Activated CD4-positive, alpha-beta T cell treated with anti-CD3 and anti-CD28 coated beads for 24 hours (primary cell): ENCODE measurements at places on chromosomes 4 and X.

DNA sequence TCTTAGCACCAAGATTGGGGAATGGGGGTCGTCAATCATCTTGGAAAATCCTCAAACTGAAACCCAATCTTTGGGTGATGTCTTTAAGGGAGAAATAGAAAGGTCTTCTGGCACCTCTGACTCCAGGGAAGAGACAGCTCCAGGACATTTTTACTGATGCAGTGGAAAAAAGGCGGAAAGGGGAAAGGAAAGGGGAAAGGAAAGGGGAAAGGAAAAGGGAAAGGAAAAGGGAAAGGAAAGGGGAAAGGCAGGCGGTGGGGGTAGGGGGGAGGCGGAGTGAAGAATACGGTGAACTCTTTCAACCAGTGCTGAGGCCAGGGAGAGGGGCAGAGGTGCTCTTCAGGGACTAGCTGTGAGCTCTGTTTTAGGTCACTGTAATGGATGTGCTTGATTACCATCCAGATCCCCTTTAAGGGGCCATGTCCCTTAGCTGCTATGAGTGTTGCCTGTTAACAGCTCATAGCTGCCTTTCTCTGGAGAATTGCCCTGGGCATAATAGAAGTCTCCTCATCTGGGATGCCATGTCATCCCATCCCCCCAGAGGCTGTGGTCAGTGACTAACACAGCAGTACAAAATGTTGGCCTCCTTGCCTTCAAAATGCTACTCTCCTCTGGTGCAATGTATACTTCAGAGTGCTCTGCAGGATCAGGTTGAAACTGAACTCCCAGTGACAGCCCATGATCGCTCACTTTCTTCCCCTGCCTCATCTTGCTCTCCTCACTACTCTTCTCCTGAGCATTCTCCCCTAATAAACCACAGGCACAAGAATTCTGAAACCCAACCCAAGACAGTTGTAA is 92.4 kb upstream of the AP1S2 start:
- DNase-seq: no peak

- no peak for DNase-seq
These were observed 109.5 kb upstream of the MYOZ2 start for GRCh38 chr4:119025916-119026661.

DNA sequence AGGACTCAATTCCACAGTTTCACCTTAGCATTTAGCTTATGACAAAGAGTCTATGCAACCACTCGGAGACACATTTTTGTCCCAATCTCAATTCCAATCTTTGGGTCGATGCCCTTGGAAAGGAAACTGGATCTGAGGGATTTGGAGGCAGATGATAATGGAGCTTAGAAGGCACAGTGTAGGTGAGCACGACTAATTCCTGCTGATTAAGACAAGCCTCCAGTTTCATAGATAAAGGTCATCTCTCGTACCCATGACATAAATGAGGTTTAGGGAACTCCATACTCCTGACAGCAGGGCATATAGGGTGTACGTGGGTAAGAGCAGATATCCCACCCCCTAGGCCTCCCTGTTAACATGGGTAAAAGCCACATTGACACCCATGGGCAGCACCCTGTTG is 24.4 kb upstream of the ZNF718 start:
- DNase-seq: no peak

DNA sequence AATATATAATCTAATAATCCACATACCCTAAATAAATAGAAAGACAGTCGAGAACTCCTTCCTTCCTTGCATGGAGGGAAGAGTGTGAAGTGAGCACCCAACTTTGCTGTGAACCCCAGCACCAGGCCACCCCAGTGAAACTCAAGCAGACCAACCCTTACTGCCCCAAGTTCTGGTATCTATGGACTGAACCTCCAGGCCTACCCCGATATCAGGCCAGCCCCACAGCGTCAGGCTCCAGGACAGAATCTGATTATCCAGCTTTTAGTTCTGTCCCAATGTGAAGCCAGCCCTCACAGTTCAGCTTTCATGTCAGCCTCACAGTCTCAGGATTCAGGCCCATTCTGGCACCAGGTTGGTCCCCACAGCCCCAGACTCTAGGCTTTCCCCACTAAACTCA is 1617.2 kb upstream of the AGA start:
- DNase-seq: no peak

GRCh38 chrX:149039057-149039456 is 466.0 kb downstream of the IDS start:
- no peak for DNase-seq

DNA sequence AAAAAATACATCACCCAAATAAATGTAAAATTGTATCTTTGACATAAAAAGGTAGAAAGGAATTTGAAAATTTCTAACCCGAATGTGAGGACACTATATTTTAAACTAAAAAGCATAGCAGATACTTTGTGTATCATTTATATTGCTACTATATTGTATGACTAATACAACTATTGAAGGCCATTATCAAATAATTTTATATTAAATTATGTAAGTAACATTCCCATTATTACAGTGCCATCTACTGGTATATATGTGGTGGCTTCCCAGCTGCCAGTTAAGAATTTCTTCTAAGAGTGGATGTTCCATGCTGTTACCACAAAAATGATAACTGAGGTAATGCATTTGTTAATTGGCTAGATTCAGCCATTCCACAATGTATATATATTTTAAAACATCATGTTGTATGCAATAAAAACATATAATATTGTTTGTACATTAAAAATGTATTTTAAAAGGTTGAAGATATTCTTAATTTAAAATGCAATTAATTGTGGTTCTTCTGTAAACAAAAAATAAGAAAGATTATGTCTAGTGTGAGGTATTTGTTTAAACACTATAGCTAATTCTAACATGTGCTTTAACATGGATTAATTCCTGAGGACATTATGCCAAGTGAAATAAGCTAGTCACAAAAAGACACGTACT is 65.3 kb downstream of the EGF start:
- no peak for DNase-seq

DNA sequence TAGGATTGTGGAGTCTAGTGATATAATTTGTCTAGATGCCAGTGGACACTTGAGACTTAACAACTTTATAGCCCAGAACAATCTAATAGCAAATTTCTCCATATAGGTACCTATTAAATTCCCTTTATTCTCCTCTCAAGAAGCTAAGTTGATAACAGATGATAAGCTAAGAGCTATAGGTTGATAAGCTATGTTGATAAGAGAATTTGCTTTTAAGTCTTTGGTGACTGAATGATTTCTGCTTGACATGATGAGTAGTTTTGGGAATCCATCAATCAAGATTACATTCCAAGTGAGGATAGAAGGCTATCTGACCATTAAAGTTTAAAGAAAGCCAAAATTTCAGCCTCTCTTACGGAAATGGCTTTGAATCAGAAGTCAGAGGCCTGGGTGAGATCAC is 131.6 kb downstream of the EMCN start:
- DNase-seq: no peak

DNA sequence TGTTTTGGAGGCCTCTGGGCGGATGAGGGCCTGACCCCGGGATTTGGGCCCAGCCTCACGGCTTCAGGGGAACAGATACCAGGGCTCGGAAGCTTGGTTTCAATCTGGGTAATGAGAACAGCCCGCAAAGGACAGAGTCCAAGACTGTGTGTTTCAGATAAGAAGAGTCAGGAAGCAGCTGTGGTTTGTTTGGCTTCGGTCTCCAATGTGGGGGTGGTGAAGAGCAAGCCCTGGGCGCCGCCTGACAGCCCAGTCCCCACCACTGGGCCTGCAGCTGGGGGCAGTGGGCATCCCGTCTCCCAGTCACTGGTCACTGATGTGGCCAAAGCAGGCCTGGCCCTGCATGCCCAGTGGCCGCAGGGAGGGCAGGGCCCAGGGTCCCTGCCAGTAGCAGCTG is 9.1 kb downstream of the WFS1 start:
- no peak for DNase-seq

- DNase-seq: no peak
These were observed 3.8 kb downstream of the HSD17B11 start for GRCh38 chr4:87387237-87387636.

GRCh38 chr4:2935762-2936743 is 27.2 kb downstream of the NOP14 start:
- peak; percentile 47 for DNase-seq

GRCh38 chr4:48698029-48698971 is 81.8 kb downstream of the FRYL start:
- no peak for DNase-seq

DNA sequence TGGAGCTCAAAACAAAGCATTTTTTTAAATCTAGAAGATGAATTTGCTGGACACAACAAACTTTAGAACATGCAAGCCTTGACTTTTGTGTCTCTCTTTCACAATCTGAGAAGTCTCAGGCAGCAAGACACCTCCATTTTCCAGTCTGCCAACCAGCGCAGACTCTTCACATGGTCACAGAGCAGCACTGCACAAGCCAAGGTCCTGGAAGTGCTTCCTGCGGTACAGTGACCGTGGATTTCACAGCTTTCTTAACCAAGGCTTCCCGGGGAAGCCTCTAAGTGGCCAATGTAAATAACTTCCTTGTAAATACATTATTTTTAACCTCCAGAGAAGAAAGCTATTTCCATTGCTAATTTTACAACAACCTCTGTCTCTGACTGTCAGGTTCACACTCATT is 31.2 kb downstream of the ZNF827 start:
- DNase-seq: no peak

DNA sequence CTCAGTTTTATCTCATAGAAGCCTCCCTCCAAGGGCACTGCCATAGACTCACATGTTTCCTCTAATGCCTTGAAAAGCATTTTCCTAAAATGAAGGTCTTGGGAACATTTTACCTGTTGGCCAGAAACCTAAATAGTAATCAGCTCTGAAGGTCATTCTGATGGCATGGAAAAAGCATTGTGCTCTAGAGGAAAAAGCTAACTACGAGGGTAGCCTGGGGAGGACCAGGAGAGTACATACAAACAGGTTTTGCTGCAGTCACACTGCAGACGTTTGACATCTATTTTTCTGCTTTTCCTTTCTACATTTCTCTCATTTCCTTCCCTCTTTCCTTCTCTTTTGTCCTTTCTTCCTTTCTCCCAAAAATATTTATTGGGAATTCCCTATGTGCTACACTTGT is 103.3 kb upstream of the SORBS2 start:
- no peak for DNase-seq

DNA sequence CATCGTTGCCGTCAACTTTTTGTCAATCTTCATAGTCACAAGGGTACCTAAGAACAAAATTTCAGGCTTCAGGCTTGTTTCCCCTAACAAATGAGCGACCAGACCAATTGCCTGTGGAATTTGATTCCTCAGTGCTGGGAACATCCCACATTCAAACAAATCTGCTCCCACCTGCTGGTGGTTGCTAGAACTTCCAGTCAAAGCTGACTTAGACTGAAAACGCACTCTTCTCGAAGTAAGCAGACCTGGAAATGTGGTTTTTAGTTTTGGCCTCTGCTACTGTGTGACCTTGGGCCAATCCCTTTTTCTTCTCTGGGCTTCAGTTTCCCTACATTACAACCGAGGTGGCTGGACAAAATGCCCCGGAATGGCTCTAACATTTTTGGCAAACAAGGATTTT is 1.8 kb upstream of the GABRQ start:
- no peak for DNase-seq

GRCh38 chr4:132383571-132384199 is 765.4 kb upstream of the PCDH10 start:
- DNase-seq: no peak

- DNase-seq: no peak
These were observed 46.0 kb downstream of the TFDP3 start for GRCh38 chrX:133171962-133172708.

GRCh38 chrX:134604701-134605311 is 53.5 kb downstream of the PLAC1 start:
- DNase-seq: no peak
